CD4-positive, CD25-positive, alpha-beta regulatory T cell (primary cell): ENCODE measurements at places on chromosomes 1 and 21. TPM values are rescaled to one million over a fixed set of nuclear protein-coding genes. Genes with fewer than 3 reads are reported as not detected.
A peak's percentile ranks its signal among the peaks of the same experiment; 100 is the strongest.

- no peak for DNase-seq
These were observed 39.7 kb downstream of the RIPK4 start for GRCh38 chr21:41726970-41727783.

GRCh38 chr1:214917081-214917635, 165.4 kb upstream of the KCNK2 start:
- no peak for DNase-seq

DNA sequence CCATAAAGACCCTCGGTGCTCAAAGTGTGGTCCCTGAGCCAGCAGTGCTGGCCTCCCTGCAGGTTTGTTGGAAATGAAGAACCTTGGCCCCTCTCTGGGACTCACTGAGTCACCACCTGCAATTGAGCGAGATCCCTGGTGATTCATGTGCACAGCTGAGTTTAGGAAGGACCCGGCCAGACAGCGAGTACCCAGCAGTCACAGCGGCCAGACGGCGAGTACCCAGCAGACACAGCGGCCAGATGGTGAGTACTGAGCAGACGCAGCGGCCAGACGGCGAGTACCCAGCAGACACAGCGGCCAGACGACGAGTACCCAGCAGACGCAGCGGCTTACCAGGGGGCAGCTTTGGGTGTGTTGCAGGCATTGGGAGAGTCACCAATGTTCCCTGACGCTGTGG, 123.8 kb downstream of the PRDM16 start:
- no peak for DNase-seq

GRCh38 chr1:118081387-118081786, 103.6 kb downstream of the SPAG17 start:
- no peak for DNase-seq

- DNase-seq: no peak
These were observed 6.2 kb downstream of the FBXO2 start for GRCh38 chr1:11648039-11648438.

The KCNJ6 gene
- not detected for polyA plus RNA-seq

DNA sequence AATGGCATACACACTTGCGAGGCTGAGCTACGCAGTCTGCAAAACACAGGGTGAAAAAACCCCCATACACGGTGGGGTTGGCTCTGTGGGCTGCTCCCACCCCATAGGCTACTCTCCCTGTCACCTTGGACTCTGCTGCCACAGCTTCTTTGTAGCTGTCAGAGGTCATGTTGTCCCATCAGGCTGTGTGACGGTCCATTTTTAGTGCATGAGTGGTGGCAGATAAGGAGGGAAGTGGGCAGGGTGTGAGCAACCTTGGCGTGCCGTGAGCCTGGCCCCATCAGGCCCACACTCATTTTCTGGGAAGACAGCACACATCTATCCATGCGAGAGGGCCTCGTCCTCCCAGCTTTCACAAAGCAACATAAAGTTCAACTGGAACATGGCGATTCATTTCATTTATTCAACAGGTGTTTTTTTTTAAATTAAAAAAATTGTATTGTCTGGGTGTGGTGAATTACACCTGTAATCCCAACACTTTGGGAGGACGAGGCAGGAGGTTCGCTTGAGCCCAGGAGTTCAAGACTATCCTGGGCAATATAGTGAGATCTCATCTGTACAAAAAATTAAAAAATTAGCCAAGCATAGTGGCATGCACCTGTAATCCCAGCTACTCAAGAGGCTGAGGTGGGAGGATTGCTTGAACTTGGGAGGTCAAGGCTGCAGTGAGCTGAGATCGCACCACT, 9.5 kb downstream of the GPR137B start:
- DNase-seq: no peak

DNA sequence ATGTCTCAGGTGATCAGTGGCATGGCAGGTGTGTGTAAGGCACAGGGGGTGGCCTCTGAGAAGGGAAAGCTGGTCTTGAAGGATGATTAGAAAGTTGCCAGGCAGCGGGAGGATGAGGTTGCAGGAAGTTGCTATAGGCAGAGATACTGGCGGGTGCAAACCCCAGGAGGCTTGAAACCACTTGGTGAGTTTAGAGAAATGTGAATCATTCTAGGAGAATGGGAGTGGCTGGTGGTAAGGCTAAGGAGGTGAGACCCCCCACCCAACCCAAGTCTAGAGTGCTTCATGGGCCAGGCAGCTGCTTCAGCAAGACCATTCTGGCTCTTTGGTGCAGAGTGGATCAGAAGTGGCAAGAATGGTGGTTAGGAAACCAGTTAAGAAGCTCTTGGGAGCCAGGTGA, 9.0 kb downstream of the SH2D2A start:
- DNase-seq: no peak

DNA sequence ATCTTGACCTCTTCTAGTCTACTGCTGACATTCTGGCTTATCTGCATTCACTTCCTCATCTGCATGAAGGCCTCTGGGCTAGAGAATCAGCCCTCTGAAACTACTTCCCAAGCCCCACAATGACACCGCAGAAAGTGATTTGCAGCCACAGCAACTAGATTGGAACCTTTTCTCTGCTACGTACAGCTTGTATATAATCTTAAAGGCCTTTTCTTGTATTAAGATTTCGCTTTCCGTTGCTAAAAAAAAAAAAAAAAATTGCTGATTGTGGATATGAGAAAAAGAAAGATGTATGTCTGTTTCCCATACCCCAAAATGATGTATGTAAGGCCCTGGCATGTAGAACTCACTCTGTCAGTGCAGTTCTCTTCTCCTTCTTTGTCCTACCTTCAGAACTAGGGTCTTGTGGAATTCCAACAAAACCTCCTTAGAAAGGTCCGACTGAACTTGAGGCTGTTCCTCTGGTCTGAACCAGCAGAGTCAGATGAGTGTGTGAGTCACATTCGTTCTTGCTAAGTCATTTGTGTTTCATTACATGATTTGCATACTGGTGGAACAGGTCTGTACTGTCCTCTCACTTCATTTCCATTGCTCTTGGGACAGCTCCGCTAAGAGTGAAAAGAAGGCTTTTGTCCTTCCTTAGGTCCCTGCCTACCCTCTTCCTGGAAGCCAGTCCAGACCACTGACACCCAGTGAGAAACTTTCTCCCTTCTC, 62.7 kb downstream of the PLPP3 start:
- DNase-seq: no peak

DNA sequence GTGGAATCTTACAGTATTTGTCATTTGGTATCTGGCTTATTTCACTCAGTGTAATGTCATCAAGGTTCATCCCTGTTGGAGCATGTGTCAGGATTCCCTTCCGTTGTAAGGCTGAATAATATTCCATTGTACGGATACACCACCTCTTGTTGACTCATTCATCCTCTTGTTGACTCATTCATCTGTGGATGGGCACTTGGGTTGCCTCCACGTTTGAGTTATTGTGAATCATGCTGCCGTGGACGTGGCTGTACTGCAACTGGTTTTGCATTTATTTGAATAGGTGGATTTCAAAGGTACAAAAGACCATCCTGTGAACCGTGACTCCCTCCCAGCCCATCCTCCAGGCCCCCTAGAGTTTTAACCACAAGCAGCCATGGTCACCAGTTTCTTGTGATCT, 11.9 kb upstream of the TCP10L start:
- DNase-seq: no peak

- DNase-seq: no peak
These were observed 32.8 kb downstream of the ZC3H11B start for GRCh38 chr1:219580009-219580676.

DNA sequence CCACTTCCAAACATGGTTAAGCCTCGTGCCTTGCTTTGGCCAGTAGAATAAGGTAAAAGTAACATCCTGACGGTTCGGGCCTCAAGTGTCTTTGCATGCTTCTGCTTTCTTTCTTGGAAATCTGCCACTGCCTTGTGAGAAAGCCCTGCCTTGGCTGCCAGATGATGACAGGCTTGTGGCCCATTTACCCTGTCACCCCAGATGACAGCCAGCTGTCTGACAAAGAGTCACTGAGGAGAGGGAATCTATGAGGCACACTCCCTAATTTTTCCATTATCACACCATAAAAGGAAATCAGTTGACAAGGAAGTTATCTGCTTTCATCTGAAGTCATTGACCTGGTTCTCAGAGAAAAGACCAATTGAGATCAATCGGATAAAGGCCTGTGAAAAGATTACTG, 199.8 kb downstream of the USH2A start:
- no peak for DNase-seq

- DNase-seq: no peak
These were observed 41.2 kb upstream of the SAMSN1 start for GRCh38 chr21:14587266-14587665.

DNA sequence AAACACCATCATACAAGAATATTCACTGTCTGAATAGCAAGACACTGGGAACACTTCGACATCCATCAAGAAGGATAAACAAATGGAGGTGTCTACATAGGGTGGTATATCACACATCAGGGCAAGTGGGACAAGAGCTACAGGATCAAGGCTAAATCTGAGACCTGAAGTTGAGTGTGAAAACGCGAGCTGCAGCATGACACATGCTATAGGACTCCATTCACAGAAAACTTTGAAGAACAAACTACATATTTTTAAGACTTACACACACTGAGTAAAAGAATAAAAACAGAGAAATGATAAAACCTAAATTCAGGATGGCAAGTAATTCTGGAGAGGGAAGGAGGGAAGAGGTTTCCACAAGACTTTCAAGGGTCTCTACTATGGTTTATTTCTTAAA, 2.1 kb downstream of the TTC39A start:
- no peak for DNase-seq

- peak; percentile 63 for DNase-seq
These were observed 3.3 kb upstream of the IL23R start for GRCh38 chr1:67162954-67163353.

The NPHS2 gene
- polyA plus RNA-seq: not detected

The RSRP1 gene
- polyA plus RNA-seq: 50.9 TPM

DNA sequence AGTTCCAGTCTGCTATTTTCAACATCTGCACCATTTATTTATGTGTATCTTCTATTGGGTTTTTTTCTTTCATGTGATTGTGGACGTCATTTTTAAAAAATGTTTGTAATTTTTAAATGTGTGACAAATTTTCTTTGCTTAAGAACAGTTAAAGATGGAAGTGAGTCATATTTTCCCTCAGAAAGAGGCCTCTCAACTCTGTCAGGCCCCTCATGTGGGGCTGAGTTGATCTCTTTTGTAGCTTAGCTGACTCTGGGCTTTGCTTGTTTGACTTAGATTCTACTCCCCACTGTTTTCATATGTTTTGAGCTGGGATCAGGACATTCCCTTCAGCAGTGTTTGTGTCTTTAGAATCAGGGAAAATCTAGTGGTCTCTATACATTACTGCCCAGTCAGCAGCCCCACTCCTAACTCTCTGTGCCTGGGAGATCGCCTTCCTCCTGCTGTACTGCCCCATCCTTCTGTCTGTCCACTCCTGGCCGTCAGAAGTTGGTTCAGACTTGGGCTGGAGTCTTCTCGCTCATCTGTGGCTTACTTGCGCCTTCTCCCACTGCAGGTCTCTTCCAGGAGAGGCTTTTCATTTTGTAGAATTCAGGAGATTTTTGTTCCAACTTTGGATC, 137.4 kb downstream of the DYRK1A start:
- DNase-seq: no peak

GRCh38 chr1:72483846-72484357, 201.6 kb upstream of the NEGR1 start:
- no peak for DNase-seq

The OR2AK2 gene
- polyA plus RNA-seq: not detected

The ROR1 gene
- not detected for polyA plus RNA-seq

- peak; percentile 83 for DNase-seq
These were observed at the start of gene S100A10 for GRCh38 chr1:151993734-151994496. Gene S100A10, minus strand, starts transcription at chr1:151993859. Its CDS starts 7,629 bp downstream, at chr1:151986230.

DNA sequence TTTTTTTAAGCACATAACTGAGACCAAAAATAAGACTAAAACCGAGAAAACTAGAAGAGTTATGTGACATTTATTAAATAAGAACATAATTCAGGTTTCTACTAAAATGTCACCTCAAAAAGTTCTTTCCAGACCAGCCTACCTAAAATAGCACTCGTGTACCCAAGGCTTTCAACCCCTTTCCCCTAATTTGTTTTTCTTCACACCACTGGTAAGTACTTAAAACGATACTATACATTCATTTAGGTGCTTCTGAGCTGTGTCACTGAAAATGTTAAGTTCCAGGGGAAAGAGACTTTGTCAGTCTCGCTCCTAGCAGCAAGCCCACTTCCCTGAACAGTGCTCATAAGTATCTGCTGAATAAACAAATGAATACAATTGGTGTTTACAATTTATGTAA, 6.8 kb downstream of the RRAGC start:
- no peak for DNase-seq

GRCh38 chr1:5827516-5827915, 164.7 kb downstream of the NPHP4 start:
- no peak for DNase-seq

The RNU1-3 gene
- polyA plus RNA-seq: not detected
